ENCODE measurements at places on chromosomes 2 and 18.

DNA sequence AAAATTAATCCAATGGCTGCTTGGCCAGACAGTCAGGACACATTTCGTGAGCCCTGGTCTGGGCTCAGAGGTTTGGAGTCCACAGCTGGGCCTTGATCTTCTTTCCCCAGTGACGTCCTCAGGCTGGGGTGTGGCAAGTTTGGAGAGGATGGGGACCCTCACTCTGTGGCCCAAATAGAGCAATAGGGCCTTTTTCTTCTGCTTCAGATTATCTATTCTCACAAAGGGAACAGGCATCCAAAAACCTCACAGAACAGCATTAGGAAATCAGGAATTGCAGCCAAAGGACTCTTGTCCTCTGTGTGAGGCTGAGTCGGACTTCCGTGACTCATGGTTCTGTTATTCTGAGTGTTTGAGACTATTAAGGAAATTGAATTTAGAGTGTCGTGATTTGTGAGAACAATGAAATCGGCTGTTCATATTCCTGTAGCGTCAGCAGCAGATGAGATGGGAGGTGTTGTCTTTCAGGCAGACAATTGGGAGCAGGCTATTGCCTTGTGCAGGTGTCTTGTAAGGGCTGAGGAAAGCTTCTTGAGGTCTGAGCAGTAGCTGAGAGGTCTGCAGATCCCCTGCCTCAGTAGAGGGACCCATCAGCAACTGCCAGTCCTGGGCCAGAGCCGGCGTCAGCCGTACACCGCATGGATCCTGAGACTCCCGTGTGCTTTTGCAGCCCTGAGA is 113.8 kb downstream of the SH3RF3 start:
- DNase-seq = no peak

GRCh38 chr2:241541564-241542277 is 16.8 kb upstream of the BOK start:
- no peak for DNase-seq

GRCh38 chr2:117958186-117958585 is 55.7 kb downstream of the CCDC93 start:
- DNase-seq = no peak

- DNase-seq = no peak
These were observed 29.0 kb downstream of the TRABD2A start for GRCh38 chr2:84851876-84852275.

- no peak for DNase-seq
These were observed 73.3 kb upstream of the NFATC1 start for GRCh38 chr18:79322441-79322840.

- no peak for DNase-seq
These were observed 11.5 kb downstream of the TEX44 start for GRCh38 chr2:231604101-231604684.

GRCh38 chr2:225738735-225739134 is 339.2 kb downstream of the NYAP2 start:
- no peak for DNase-seq

GRCh38 chr2:146602383-146602782 is 1242.4 kb upstream of the ACVR2A start:
- no peak for DNase-seq

- no peak for DNase-seq
These were observed 459.4 kb upstream of the MC4R start for GRCh38 chr18:60831971-60832370.

DNA sequence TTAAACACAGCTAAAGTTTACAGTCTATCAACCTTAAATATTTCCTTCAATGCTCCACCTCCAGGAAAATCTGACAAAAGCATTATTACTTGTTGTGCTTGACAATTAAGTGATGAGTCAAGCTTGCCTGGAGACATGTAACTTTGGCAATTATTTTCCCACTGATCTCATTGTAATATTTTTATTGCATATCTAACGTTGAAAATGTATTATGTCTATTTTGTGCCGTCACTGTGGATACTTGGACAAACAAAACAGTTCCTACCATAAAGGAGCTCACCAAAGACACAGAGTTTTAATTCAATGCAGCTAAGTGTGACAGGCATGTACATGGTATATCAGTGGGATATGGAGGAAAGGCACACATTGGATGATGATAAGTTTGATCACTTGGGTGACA is 24.7 kb downstream of the RNF103 start:
- DNase-seq = no peak

- DNase-seq = no peak
These were observed 130.4 kb upstream of the NDUFV2 start for GRCh38 chr18:8972116-8972515.

GRCh38 chr2:177726931-177727348 is 334.4 kb downstream of the AGPS start:
- DNase-seq = no peak

GRCh38 chr2:148994341-148994740 is 44.2 kb upstream of the LYPD6B start:
- DNase-seq = no peak

DNA sequence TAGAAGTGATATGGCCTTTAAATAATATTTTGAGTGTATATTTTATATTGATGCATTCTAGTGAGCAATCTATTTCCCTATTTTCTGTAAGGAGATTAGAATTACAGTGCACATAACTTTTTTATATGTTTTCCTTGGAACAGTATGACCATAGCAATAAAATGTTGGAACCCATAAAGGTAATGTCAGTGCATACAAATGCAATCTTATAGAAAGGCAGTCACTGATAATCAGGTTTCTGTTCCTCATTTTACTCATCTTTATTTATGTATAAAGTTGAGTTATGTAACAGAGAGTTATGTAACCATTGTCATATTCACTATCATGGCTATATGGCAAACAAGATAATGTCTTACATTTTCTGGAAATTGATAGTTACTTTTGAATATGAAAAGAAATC is 179.9 kb upstream of the NETO1 start:
- no peak for DNase-seq

GRCh38 chr2:169714699-169715098 is 18.9 kb upstream of the KLHL23 start:
- no peak for DNase-seq

- no peak for DNase-seq
These were observed 27.0 kb downstream of the LDLRAD4 start for GRCh38 chr18:13245481-13246000.

DNA sequence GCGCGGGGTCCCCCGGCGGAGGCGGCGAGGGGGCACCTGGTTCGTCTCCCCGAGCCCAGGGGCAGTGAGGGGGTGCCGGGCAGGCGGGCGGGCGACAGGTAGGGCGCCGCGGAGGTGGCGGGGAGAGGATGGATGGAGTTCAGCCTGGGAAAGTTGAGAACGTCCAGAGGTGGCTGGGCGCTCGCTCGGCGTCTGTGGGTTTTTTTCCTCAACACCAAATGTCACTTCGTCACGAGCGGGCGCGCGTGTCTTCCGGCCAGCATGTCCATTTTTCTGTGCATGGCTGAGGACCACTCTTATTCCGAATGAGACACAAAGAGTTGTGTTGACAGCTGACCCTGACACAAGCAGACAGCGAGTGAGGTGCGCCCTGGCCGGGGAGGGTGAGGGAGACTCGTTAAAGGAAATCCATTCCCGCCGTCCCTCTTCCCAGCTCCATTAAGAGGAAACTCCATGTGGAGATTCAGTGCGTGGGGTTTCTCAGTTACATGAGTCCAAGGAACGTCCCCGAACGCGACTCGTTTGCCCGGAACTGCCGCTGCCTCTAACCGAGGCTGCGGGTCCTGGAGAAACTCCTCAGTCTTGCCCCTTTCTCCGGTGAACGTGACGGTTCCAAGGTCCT is 859 bp downstream of the GREB1L start:
- peak; percentile 79 for DNase-seq

GRCh38 chr2:104862058-104862941 is 8.4 kb downstream of the POU3F3 start:
- no peak for DNase-seq

GRCh38 chr2:186098821-186099220 is 360.2 kb downstream of the FSIP2 start:
- DNase-seq = no peak

DNA sequence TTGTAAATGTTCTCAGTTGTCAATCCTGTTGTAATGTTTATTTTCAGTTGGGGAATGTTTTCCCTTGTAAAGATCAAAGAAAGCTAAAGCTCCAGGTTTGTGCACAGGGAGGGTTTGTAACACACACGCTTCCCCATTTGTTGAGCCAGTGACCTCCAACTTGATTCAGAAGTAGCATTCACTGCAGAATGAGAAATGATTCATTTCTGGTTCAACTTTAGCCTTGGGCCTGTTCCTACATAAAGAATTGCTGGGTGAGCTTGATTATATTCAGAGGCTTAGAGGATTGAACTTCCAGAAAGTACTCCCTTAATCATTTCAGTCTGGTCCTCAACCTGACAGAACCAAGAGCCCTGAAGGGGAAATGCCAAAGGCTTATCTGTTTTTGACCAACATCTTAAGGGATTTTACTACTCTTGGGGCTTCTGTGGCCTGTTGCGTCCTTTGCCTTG is 70.6 kb upstream of the CAVIN2 start:
- no peak for DNase-seq

DNA sequence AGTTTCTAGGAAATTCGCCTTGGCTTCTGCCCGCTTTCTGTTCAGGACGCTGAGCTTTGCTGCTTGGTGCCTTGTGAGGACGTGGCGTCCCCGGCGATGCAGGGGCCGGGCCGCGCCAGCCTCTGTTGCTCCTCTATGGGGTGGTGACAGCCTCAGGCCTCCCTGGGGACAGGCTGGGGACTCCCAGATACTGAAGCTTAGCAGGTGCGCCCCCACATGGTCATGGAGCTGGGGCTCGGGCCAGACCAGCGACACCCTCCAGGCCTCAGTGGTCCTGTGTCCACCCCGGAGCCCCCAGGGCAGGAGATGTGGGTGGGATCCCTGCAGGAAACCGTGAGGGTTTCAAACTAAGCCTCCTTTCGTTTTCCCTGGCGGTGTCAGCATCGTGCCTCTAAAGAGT is 29.2 kb downstream of the KCNG2 start:
- no peak for DNase-seq

DNA sequence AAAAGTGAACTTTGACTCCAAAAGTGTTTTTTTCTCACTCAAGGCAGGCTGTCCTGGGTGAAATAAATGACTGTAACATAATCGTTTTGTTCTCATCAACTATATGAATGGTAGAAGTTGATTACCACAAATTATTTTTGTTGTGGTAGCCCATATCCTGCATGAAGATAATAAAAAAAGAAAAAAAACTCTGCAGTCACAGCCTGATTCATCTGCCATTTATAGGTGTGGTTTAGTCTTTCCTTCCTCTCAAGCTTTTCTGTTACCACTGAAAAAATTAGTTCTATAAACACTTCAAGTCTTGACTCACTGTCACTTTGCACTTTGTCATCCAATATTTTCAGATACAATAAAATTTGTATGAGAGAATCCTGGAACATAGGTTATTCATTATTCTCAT is 522.0 kb downstream of the PLCL1 start:
- no peak for DNase-seq

GRCh38 chr2:30026091-30027055 is 105.0 kb upstream of the ALK start:
- no peak for DNase-seq

- DNase-seq = no peak
These were observed 1.2 kb downstream of the PPP1CB start for GRCh38 chr2:28752631-28753376.

DNA sequence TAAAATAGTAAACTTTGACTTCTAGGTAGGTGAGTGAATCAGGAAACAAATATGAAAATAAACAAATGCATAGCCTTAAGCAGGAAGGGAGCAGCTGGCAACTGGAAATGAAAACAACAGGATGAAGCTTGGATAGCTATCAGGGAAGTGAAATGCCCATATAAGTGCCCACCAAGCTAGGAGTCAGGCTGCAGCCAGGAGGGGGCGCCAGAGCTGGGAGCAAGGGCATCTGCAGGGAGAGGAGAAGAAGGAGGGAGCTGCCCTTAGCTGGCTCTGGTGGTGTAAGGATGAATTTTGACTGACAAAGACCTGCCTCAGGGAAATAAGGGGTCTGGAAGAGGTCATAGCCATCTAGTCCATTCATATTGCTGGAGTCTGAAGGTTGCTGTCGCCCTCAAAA is 298.3 kb downstream of the TDRD15 start:
- no peak for DNase-seq

DNA sequence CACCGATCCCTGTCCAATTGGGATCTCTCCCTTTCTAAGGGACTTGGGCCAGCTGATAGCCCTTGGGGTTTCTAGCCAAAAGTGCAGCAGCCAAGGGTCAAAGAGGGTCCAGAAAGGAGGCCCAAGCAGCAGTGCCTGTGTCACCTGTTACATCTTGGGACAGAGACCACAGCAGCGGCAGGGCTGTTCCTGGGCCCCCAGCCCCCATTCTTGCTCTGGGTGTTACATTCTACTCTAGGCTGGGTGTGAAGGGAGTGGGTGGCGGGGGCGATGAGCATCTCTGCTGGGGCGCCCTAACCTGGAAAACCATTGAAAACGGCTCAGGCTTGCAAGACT is 1.2 kb downstream of the PAX3 start:
- no peak for DNase-seq

- DNase-seq = no peak
These were observed 28.5 kb downstream of the PSME4 start for GRCh38 chr2:53942280-53942679.

GRCh38 chr2:64672708-64673107 is 19.0 kb upstream of the SERTAD2 start:
- DNase-seq = no peak

DNA sequence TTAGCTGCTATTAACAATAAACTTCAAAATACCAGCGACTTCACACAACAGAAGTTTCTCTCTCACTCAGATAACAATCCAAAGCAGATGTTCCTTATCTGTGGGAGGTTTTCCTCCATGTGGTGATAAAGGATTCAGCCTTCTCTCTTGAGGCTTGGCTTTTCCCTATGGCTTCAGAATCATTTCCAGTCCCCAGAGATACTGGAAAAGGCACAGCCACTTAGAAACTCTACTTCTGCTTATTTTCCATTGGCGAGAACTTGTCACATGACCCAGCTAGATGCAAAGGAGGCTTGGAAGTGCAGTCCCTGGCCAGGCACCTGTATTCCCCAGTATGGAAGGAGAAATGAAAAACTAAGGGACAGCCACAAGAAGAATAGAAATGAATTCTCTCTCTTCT is 344.8 kb downstream of the MTX2 start:
- DNase-seq = no peak

DNA sequence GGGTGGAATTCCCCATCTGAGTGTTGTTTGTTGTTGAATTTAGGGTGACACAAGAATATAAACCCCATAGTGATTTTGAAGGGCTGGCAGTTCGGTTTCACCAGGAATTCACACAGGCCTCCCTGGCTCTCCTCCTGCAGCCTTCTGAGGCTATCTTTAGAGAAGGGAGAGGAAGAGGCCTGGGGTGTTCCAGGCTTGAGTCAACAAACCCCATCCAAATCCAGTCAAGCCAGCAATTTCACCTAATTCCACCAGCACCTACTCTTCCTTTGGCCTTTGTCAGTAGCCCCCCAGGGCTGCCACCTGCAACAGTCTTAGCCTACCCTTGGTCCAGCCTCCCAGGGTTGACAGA is 32.0 kb downstream of the MARCHF4 start:
- DNase-seq = no peak

All from aorta (tissue), 5 donors.